Prostate gland (tissue), 2 donors: ENCODE measurements at places on chromosomes 3 and 15.
A peak's percentile ranks its signal among the peaks of the same experiment; 100 is the strongest.

- H3K27me3 ChIP-seq, result no peaks in the 10 kb centered on the region
- DNase-seq, result no peak
- no peaks in the 10 kb centered on the region for H3K36me3 ChIP-seq
- H3K4me1 ChIP-seq, result no peaks in the 10 kb centered on the region
- no peak overlapping the region for H3K4me3 ChIP-seq
Measured at GRCh38 chr15:96366526-96366877, 36.0 kb downstream of the NR2F2 start.

GRCh38 chr15:42155546-42156242 is 742 bp downstream of the PLA2G4F start:
- peak overlapping the region; percentile 66 for H3K27ac ChIP-seq
- DNase-seq, result peak; percentile 79
- no peaks in the 10 kb centered on the region for H3K36me3 ChIP-seq
- peaks cover 26% of the 10 kb centered on the region for H3K4me1 ChIP-seq

- no peak for DNase-seq
- H3K4me3 ChIP-seq, result no peak overlapping the region
- H3K36me3 ChIP-seq, result no peaks in the 10 kb centered on the region
Measured at GRCh38 chr15:101064795-101065569, 145.8 kb downstream of the LRRK1 start.

DNA sequence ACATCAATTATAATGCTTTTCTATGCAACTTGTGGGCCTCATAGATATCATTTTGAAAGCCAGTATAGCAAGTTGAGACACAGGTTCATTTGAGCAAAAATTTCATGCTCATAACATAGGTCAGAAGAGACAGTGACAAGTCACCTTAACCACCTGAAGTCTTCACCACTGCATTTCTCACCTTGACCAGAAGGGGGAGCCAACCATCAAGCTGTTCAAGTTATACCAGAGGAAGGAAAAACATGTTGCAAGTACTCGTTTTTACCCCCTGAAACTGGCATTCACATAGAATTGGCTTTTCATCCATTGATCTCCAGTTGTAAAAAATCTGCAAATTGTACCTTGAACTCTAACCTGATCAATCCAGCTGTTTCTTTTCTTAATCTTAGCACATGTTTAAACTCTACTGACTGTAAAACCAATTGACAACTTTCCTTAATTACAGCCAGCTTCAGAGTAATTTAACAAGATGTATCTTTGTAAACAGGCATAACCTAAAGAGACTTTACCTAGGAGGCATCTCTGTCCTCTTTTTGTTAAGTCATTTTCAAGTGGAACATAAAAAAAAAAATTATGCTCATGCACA is 1.4 kb downstream of the LMOD3 start:
- peak; percentile 82 for DNase-seq
- H3K27ac ChIP-seq, result no peak overlapping the region
- H3K27me3 ChIP-seq, result no peaks in the 10 kb centered on the region
- H3K4me3 ChIP-seq, result no peak overlapping the region

GRCh38 chr3:125602752-125603649 is 7.7 kb upstream of the OSBPL11 start:
- no peaks in the 10 kb centered on the region for H3K4me1 ChIP-seq
- H3K27me3 ChIP-seq, result no peaks in the 10 kb centered on the region
- DNase-seq, result no peak
- no peak overlapping the region for H3K27ac ChIP-seq

DNA sequence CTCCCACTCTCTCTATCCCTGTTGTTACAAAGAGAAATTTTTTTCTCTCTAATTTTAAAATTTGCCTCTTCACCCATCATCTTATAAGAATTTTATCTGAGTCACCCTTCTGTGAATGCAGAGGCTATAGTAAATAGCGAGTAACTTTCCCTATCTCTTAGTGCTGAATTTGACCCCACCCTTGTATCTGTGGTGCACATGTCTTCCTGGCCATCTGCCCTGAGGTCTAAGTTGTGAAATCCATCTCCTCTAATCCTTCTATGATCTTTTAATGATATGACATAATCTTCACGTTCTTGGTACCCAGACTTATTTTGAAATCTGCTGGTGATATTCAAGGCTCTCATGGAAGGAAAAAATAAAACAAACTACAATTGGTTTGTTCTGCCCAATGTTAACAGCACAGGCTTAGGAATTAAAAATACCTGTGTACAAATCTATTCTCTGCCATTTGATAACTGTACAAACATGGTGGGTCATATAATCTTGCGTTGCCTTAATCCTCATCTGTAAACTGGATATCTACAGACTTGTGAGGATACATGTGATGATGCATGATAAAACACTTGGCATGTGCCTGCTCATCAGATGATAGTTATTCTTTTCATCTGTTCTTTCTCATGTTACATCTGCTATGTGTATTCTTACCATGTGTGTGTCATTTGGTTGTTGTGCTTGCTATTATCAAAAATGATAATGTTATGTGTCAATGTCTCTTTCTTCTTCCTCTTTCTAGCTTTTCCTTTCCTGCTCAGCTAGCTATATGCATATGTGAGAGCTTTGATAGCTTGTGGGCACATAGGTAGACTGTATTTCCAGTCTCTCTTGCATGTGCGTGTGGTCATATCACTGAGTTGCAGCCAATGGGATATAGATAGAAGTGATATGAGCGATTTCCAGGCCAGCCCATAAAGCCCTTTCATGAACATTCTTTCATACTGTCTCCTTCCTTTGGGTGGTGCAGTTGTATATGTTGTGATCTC is 13.7 kb upstream of the CCR3 start:
- H3K4me1 ChIP-seq, result no peaks in the 10 kb centered on the region
- H3K36me3 ChIP-seq, result no peaks in the 10 kb centered on the region
- no peak overlapping the region for H3K27ac ChIP-seq
- H3K27me3 ChIP-seq, result no peaks in the 10 kb centered on the region

DNA sequence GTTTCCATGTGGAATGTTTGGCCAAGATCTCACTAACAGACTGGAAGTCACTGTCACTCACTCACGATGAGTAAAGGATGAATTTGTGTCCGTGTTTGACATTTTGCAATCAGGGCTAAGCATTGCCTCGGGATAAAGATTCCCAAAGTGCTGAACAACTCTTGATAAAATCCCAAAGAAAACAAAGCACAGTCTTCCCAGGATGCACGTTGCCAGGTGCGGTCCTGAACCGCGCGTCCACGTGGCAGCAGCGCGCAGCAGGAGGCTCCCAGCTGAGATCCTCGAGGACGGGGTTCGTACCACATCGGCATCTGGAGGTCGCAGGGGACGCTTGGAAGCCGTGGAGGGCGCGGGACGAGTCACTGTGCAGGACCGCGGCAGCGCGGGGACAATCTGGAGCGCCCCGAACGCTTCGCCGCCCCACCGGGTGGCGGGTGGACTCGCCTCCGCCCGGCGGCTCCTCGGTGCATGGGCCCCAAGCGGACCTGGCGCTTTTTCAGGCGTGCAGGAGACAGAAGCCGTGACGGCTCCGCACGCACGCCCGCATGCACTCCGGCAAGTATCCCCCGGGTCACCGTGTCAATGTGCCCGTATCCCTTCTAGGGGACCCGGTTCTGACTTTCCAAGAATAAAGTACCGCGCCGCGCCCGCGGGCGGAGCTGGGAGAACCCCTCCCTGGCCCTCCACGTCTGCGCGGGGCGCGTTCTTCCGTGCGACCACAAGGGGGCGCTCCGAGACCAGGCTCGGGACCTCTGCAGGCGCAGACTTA is 17.7 kb downstream of the CPN2 start:
- H3K4me1 ChIP-seq, result peaks cover 5% of the 10 kb centered on the region
- no peak overlapping the region for H3K27ac ChIP-seq
- peak; percentile 85 for DNase-seq

GRCh38 chr3:65907232-65908130 is 131.2 kb downstream of the MAGI1 start:
- H3K27me3 ChIP-seq, result no peaks in the 10 kb centered on the region
- no peak overlapping the region for H3K4me3 ChIP-seq
- no peak for DNase-seq
- no peak overlapping the region for H3K27ac ChIP-seq
- H3K4me1 ChIP-seq, result no peaks in the 10 kb centered on the region

DNA sequence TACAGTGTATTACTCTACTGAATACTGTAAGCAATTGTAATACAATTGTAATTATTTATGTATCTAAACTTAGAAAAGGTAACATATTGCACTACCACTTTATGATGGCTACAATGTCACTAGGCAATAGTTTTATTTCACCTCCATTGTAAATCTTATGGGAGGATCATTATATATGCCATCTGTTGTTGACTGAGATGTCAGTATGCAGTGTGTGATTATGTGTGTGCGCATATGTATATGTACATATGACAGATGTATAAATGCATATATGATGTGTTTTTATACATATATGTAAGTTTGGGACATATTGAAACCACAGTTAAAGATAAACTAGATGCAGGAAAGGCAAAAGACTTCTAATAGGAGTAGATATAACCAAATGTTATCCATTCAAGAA is 8.5 kb downstream of the IGSF10 start:
- no peak overlapping the region for H3K27ac ChIP-seq
- H3K27me3 ChIP-seq, result no peaks in the 10 kb centered on the region
- DNase-seq, result no peak

- H3K27me3 ChIP-seq, result no peaks in the 10 kb centered on the region
- no peak for DNase-seq
Measured at GRCh38 chr15:84387086-84387485, 151.5 kb downstream of the GOLGA6L4 start.

GRCh38 chr15:91950631-91951329 is 97.3 kb downstream of the SLCO3A1 start:
- no peak for DNase-seq
- no peaks in the 10 kb centered on the region for H3K27me3 ChIP-seq
- H3K27ac ChIP-seq, result no peak overlapping the region
- no peaks in the 10 kb centered on the region for H3K36me3 ChIP-seq
- H3K4me3 ChIP-seq, result no peak overlapping the region

- no peak overlapping the region for H3K4me3 ChIP-seq
- H3K27ac ChIP-seq, result no peak overlapping the region
- no peaks in the 10 kb centered on the region for H3K4me1 ChIP-seq
- no peak for DNase-seq
- H3K36me3 ChIP-seq, result no peaks in the 10 kb centered on the region
Measured at GRCh38 chr3:69353088-69353478, 32.8 kb downstream of the FRMD4B start.

GRCh38 chr15:77024273-77025082 is 29.6 kb downstream of the PSTPIP1 start:
- no peak overlapping the region for H3K27ac ChIP-seq
- H3K36me3 ChIP-seq, result no peaks in the 10 kb centered on the region
- peaks cover 3% of the 10 kb centered on the region for H3K27me3 ChIP-seq
- DNase-seq, result peak; percentile 42
- no peaks in the 10 kb centered on the region for H3K4me1 ChIP-seq
- no peak overlapping the region for H3K4me3 ChIP-seq

- H3K27ac ChIP-seq, result no peak overlapping the region
- no peaks in the 10 kb centered on the region for H3K36me3 ChIP-seq
- DNase-seq, result no peak
- H3K4me3 ChIP-seq, result no peak overlapping the region
Measured at GRCh38 chr3:115823083-115823482, 199.8 kb downstream of the GAP43 start.

GRCh38 chr15:80487839-80488390 is 83.7 kb downstream of the ARNT2 start:
- H3K4me1 ChIP-seq, result no peaks in the 10 kb centered on the region
- no peak overlapping the region for H3K27ac ChIP-seq
- no peak overlapping the region for H3K4me3 ChIP-seq
- no peaks in the 10 kb centered on the region for H3K36me3 ChIP-seq
- H3K27me3 ChIP-seq, result no peaks in the 10 kb centered on the region
- DNase-seq, result no peak

GRCh38 chr15:58593870-58594269 is 155.6 kb downstream of the ADAM10 start:
- H3K27ac ChIP-seq, result no peak overlapping the region
- no peaks in the 10 kb centered on the region for H3K4me1 ChIP-seq
- no peaks in the 10 kb centered on the region for H3K27me3 ChIP-seq
- no peaks in the 10 kb centered on the region for H3K36me3 ChIP-seq
- DNase-seq, result no peak

- H3K4me3 ChIP-seq, result no peak overlapping the region
- no peak overlapping the region for H3K27ac ChIP-seq
- no peak for DNase-seq
- no peaks in the 10 kb centered on the region for H3K36me3 ChIP-seq
- no peaks in the 10 kb centered on the region for H3K4me1 ChIP-seq
Measured at GRCh38 chr3:25945836-25946235, 155.9 kb downstream of the OXSM start.

DNA sequence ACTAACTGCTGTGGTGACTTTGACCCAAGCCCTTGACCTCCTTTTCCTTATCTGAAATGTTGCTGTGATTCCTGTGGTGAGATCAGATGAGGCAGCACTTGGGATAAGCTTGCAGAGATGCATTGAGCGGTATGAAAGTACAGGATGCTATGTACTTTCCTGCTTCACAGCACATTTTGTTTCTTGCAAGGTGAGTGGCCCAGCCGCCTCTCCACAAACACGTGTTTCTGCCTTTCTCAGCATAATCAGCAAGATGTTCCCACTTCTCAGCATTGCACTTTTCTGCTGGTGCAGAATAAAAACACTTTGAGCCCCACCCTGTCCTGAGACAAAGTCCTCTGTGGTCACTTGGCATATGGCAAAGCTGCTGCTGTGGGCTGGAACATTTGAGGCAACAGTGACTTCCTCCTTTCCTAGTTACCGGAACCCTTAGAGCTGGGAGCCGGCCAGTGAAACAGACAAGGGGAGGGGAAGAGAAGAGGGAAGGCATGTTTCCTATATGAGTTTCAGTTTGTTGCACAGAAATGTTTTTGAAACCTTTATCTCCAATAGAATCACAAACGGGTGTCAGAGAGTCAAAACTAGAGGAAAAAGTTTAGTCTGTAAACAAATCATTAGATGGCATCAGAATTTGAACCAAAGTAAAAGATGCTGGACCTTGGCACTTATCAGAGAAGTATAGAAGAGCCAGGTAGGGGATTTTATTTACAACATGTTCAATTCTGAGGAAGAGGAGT is 5.0 kb downstream of the NUDT16 start:
- no peak overlapping the region for H3K27ac ChIP-seq
- peak; percentile 12 for DNase-seq
- no peaks in the 10 kb centered on the region for H3K36me3 ChIP-seq
- no peaks in the 10 kb centered on the region for H3K27me3 ChIP-seq

DNA sequence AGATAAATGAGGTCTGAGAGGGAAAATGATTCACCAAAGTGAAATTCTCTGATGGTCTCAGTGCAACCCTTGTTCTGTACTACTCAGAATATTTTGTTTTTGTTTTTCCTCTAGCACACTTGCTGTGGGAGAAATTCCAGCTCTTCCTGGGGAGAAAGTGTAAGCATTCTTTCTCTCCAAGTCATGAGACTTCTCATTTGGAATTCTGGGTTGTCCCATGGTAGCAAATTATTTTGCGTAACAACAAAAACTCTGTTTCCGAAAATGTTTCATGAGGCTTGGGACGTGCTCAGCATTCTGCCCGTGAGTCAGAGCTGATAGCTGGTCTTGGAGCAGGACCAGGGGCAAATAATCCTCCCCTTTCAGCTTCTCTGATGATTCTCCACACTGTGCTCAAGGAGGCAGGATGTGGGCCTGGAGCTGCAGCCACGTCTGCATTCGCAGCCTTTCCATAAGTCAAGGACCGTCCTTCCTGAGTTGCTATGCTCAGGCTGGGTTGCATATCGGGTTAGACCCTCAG is 70.3 kb downstream of the SENP2 start:
- H3K27ac ChIP-seq, result peak overlapping the region; percentile 49
- H3K4me3 ChIP-seq, result no peak overlapping the region
- no peaks in the 10 kb centered on the region for H3K4me1 ChIP-seq
- H3K27me3 ChIP-seq, result no peaks in the 10 kb centered on the region
